ENCODE measurements at places on chromosomes 13 and 19. TPM values are rescaled to one million over a fixed set of nuclear protein-coding genes. Genes with fewer than 3 reads are reported as not detected.

DNA sequence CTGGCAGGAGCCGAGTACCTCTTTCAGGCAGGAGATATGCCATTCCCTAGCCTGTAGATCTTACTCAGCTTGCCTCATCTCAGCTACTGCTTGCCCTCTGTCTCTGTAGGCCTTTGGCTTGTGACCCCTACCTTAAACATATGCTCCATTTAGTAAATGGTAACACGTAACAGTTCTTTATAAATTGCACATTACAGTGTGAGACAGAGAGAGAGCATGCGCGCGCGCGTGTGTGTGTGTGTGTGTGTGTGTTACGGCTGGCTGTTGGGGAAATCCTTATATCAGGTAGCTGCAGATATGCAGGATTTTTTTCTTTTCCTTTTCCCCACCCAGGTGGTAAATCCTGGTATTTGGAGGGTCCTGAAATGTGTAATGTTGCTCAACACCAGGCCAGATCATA lies 4.2 kb downstream of the SPINT2 start:
- H3K4me1 ChIP-seq, result peaks cover 11% of the 10 kb centered on the region
- no peak for DNase-seq
- no peaks in the 10 kb centered on the region for H3K36me3 ChIP-seq
- no peak overlapping the region for H3K27ac ChIP-seq

DNA sequence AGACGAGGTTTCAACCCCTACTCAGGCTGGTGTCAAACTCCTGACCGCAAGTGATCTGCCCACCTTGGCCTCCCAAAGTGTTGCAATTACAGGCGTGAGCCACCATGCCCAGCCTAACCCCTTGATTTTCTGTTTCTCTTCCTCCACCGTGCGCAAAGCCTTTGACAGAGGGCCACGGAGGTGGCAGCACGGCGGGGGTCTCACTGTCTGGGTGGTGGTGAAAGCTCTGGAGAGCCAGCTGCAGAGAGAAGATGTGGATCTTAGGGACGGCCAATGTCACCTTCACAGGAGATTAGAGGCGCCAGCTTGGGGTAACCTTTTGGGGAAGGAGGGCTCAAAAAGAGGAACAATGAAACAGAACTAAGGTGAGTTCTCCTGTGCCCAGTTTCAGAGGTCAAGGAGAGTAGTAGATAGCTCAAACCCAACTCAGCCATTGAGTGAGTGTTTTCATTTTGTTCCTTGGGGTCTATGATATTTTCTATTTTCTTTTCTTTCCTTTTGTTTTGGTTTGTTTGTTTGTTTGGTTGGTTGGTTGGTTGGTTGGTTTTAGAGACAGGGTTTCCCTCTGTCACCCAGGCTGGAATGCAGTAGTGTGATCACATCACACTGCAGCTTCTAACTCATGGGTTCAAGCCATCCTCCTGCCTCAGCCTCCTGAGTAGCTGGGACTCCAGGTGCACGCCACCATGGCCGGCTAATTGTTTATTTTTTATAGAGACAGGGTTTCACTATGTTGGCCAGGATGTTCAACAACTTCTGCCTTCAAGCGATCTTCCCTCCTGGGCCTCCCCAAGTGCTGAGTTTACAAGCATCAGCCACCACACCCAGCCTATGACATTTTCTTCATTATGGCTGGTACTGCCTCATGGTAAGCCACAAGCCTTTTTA lies 37.7 kb downstream of the GPR42 start:
- no peak for DNase-seq
- H3K27me3 ChIP-seq, result no peaks in the 10 kb centered on the region
- H3K4me3 ChIP-seq, result no peak overlapping the region
- H3K36me3 ChIP-seq, result no peaks in the 10 kb centered on the region
- no peak overlapping the region for H3K27ac ChIP-seq
- no peaks in the 10 kb centered on the region for H3K4me1 ChIP-seq

DNA sequence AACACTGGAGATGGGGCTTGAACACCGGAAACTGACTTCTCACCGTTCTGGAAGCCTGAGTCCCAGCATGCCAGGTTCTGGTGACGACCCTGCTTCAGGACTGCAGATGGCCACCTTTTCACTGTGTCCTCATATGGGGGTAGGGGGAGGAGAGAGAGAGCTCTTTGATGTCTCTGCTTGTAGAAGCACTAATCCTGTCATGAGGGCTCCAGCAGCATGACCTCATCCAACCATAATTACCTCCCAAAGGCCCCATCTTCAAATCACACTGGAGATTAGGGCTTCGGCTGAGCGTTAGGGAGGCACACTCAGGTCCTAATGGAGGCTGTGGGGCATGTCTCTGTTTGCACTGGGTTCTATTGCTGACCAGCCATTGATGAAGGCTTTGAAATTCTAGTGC lies 255.3 kb downstream of the TEX29 start:
- H3K27ac ChIP-seq, result no peak overlapping the region
- H3K4me1 ChIP-seq, result peaks cover 11% of the 10 kb centered on the region
- H3K36me3 ChIP-seq, result no peaks in the 10 kb centered on the region

GRCh38 chr13:102770435-102770834 lies 3.2 kb downstream of the TEX30 start:
- no peak overlapping the region for H3K4me3 ChIP-seq
- no peak for DNase-seq
- peaks cover 5% of the 10 kb centered on the region for H3K36me3 ChIP-seq
- H3K27me3 ChIP-seq, result no peaks in the 10 kb centered on the region

DNA sequence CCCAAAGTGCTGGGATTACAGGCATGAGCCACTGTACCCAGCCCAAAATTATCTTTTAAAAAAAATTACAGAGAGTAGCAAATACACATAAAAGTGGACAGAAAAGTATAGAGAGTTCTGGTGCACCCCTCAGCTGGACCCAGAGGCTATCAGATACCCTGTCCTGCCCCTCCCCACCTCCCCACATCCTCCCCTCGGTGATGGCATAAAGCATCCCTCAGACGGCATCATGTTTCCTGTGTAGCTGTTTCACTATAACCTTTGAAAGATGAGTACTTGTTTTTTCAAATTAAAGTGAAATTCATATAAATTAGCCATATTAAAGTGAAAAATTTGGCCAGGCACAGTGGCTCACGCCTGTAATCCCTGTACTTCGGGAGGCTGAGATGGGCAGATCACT lies 20.1 kb downstream of the SLC27A1 start:
- H3K27ac ChIP-seq, result no peak overlapping the region
- DNase-seq, result no peak
- H3K27me3 ChIP-seq, result no peaks in the 10 kb centered on the region
- peaks cover 19% of the 10 kb centered on the region for H3K36me3 ChIP-seq
- no peak overlapping the region for H3K4me3 ChIP-seq

DNA sequence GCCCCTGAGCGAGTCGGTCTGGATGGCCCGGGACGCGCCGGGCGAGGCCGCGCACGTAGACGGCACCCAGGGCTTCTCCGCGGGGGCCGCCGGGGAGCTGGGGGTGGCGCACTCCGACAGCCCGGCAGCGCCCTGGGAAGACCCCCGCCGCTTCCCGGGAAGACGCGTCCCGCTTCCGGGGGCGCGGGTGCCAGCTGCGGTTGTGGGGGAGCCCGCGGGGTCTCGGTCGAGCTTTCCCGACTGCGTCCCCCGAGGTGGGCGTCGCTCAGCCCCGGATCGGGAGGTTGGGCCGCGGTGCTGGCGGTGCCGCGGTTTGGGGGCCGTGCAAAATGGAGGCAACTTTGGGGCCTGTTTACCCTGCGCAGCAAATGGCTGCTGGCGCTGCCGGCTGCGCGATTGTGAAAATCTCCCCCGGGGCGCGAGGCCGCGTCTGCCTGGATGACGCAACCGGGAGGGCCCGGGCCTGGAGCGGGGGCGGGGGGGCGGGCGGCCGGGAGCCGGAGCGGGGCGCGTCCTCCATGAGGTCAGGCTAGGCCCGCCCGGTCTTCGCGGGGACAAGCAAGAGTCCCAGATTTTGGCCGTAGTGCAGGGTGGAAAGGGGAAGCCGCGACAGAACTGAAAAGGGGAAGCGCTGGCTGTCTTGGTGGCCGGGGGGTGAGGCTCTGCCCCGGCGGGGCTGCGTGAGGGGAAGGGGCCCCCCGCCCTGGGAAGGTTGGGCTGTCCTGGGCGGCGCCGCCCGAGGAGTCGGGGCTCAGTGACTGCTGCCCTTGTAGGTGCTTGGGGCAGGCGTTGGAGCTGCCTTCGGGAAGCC lies 11.3 kb downstream of the PEAK3 start:
- H3K27me3 ChIP-seq, result no peaks in the 10 kb centered on the region
- H3K27ac ChIP-seq, result peak overlapping the region; percentile 97
- peak; percentile 94 for DNase-seq
- H3K4me1 ChIP-seq, result peaks cover 50% of the 10 kb centered on the region

GRCh38 chr13:40682449-40683240 lies 16.2 kb upstream of the FOXO1 start:
- H3K4me1 ChIP-seq, result peaks cover 22% of the 10 kb centered on the region
- no peak overlapping the region for H3K4me3 ChIP-seq
- H3K36me3 ChIP-seq, result no peaks in the 10 kb centered on the region
- no peaks in the 10 kb centered on the region for H3K27me3 ChIP-seq

- no peak for DNase-seq
- no peak overlapping the region for H3K27ac ChIP-seq
- H3K36me3 ChIP-seq, result peaks cover 4% of the 10 kb centered on the region
- peaks cover 52% of the 10 kb centered on the region for H3K4me1 ChIP-seq
- H3K27me3 ChIP-seq, result peaks cover 12% of the 10 kb centered on the region
These were observed 2.7 kb downstream of the PLEKHF1 start for GRCh38 chr19:29667901-29668341.

DNA sequence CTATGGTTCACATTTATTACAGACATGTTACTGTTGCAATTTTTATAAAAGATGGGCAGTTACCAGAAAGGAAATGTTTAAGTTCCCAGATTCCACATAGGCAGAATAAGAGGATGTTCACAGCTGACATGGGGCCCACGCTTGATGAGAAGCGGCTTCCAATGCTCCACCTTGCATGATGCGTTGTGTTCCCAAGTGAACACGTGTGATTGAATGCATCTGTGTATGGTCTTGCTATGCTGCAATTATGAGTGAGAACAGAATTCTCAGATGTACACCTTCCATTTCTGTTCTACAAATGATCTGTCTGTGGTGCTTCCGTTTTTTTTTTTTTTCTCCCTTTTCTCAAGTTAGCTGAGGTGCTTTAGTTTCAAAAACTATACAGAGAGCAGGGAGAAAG lies 15.5 kb downstream of the UPF3A start:
- no peaks in the 10 kb centered on the region for H3K27me3 ChIP-seq
- H3K4me1 ChIP-seq, result peaks cover 9% of the 10 kb centered on the region
- H3K4me3 ChIP-seq, result no peak overlapping the region
- peaks cover 62% of the 10 kb centered on the region for H3K36me3 ChIP-seq
- no peak for DNase-seq
- no peak overlapping the region for H3K27ac ChIP-seq

- peak within 1 kb of the TSS; percentile 34 for H3K4me3 ChIP-seq
- DNase-seq, result peak; percentile 39
- H3K4me1 ChIP-seq, result peaks cover 35% of the 10 kb centered on the region
- no peak within 1 kb of the TSS for H3K27ac ChIP-seq
These were observed at the start of gene NRTN for GRCh38 chr19:5804516-5805461. Gene NRTN (plus strand): TSS chr19:5805067. CDS start chr19:5824166, 19,099 bp downstream.

GRCh38 chr19:28184997-28185396 lies 1028.0 kb downstream of the UQCRFS1 start:
- no peaks in the 10 kb centered on the region for H3K27me3 ChIP-seq
- no peak overlapping the region for H3K27ac ChIP-seq
- DNase-seq, result no peak
- no peak overlapping the region for H3K4me3 ChIP-seq

DNA sequence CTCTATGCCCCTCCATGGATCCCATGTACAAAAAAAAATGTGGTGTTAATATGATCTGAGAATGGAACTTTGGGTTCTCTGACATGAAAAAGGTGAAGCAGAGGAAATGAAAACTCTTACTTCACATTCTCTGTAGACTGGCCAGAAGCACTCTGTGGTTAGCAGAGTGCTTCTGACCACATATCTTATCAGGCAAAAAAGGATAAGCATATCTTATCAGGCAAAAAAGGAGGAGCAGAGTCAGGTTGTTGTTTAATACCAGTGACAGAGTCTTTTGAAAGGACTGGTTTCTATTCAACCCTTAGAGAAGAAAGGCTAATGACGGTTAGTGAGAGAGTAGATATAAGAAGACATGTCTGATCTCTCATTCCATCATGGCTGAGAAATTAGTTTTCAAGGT lies 1404.8 kb downstream of the SLITRK1 start:
- H3K27me3 ChIP-seq, result no peaks in the 10 kb centered on the region
- DNase-seq, result no peak
- no peak overlapping the region for H3K4me3 ChIP-seq
- no peak overlapping the region for H3K27ac ChIP-seq
- H3K36me3 ChIP-seq, result no peaks in the 10 kb centered on the region
- no peaks in the 10 kb centered on the region for H3K4me1 ChIP-seq

DNA sequence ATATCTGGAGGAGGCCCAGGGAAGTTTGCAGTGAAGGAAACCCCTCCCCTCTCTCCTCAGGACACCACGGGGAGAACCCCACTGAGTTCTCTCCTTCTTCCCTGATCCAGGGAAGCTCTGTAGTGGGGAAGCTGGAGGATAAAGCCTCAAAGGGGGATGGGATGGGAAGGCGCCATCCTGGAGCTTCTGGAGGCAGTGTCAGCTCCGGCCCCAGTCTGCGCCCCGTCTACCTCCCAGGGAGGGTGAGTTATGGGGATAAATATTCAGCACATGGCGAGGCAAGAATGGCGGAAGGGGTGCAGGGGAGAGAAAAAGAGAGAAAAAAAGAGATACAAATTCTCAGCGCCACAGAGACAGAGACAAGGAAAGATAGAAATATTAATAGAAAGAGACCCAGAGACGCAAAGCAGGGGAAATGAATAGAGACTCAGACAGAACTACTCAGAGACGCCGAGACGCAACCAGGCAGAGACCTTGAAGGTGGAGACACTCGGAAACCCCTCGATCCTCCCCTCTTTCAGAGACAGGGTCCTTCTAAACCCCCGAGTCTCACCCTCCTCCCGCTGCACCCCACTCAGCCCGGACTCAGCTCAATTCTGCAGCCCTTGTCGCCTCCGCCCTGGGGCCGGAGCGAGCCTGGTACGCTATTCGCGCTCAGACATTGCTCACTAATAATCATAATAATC lies 23.6 kb downstream of the OLFM2 start:
- H3K27me3 ChIP-seq, result peaks cover 19% of the 10 kb centered on the region
- H3K36me3 ChIP-seq, result no peaks in the 10 kb centered on the region
- H3K4me1 ChIP-seq, result peaks cover 12% of the 10 kb centered on the region
- no peak for DNase-seq

DNA sequence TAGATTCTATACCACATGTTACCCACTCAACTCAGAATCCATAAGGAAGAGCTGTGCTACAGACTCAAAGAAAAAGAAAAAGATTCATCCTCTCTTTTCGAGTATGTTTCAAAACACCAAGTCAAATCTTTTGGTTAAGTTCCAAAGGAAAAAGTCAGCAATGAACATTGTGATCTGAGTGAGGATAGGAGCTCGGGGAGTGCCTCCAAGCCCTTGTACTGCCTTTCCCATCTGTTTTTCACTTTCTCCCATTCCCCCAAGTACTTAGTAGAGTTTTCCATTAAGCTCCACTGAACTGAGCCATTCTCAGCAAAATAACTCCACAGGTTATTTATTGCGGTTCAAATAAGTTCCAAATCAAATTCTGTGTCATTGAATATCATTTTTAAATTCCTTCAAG lies 47.7 kb upstream of the MAB21L1 start:
- H3K27me3 ChIP-seq, result no peaks in the 10 kb centered on the region
- no peak overlapping the region for H3K4me3 ChIP-seq
- peak overlapping the region; percentile 17 for H3K27ac ChIP-seq
- no peaks in the 10 kb centered on the region for H3K4me1 ChIP-seq
- H3K36me3 ChIP-seq, result no peaks in the 10 kb centered on the region

GRCh38 chr13:97223037-97223710 lies 1.0 kb downstream of the MBNL2 start:
- peak; percentile 64 for DNase-seq
- H3K27me3 ChIP-seq, result no peaks in the 10 kb centered on the region
- peak overlapping the region; percentile 91 for H3K27ac ChIP-seq
- H3K4me3 ChIP-seq, result peak overlapping the region; percentile 71

Gene ATP4B
- not detected for polyA plus RNA-seq

Gene DUS3L
- polyA plus RNA-seq, result 18.3 TPM

Gene LGALS4
- 1.6 TPM for polyA plus RNA-seq

Gene APOC1
- polyA plus RNA-seq, result 15.4 TPM

Gene ZNF534
- polyA plus RNA-seq, result 1.1 TPM

Gene DHX34
- polyA plus RNA-seq, result 11.0 TPM

Gene KLK14
- 0.28 TPM for polyA plus RNA-seq

Gene MBD3L2
- not detected for polyA plus RNA-seq

Gene PLPPR3
- polyA plus RNA-seq, result 0.54 TPM

Data from muscle of leg (tissue), 16 donors.